Stimulated activated CD4-positive, alpha-beta T cell treated with anti-CD3 and anti-CD28 coated beads, Interleukin-1b, Interleukin-23, amount 100 ng/mL, for 48 hours (primary cell): ENCODE measurements at places on chromosomes 5 and 9.

GRCh38 chr9:13942695-13943094 lies 371.2 kb downstream of the NFIB start:
- DNase-seq: peak; percentile 37

- no peak for DNase-seq
Observed at GRCh38 chr5:143312822-143313221, 90.7 kb downstream of the NR3C1 start.

GRCh38 chr5:144368556-144368955 lies 197.9 kb downstream of the KCTD16 start:
- no peak for DNase-seq

- peak; percentile 50 for DNase-seq
Observed at GRCh38 chr5:172178301-172178987, 9.6 kb downstream of the STK10 start.

GRCh38 chr5:78495800-78496199 lies 135.4 kb downstream of the SCAMP1 start:
- DNase-seq: no peak

- DNase-seq: no peak
Observed at GRCh38 chr5:154176181-154176580, 14.4 kb upstream of the GALNT10 start.

GRCh38 chr5:81778642-81779041 lies 27.7 kb upstream of the SSBP2 start:
- DNase-seq: no peak

DNA sequence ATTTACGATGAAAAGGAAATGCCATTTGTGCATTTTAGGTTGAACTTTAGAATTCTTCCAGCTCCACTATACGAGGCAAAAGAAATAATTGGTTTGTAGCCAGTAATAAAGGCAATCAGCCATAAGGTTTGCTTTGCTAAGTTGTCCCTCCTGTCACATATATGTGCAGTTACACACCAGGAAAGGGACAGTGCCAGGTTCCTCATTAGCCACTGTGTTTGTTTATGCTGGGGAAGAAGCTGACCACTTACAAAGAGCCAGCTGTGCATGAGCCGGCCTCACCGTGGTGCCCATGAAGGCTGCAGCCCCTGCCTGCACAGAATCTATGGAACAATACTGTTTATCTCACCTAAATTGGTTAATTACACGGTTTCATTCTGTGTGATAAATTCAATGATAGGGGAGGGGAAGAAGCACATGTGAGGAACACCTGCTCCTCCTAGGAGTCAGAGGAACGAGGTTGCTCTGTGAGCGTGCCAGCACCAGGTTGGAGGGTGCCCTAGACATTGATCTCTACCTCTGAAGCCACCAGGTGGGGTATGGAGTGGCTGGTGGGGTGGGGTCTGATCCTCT lies 173.8 kb upstream of the DAP start:
- no peak for DNase-seq

DNA sequence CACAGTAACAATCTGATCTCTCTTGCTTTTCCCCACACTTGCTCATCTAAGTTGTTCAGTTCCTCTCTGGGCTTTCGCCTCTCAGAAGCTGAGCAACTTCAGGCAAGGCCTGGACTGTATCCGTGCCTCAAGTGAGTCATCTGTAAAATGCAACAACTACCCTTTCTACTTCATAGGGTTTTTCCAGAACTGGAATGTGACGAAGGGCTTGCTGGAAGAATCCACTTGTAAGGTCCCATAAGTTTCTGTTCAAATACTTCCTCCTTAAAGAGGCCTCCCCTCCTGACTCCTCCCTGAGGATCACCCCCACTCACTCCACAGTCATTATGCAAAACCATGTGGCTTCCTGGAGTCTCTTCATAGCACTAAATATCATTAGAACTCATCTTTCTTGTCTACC lies 17.5 kb upstream of the INSYN2B start:
- DNase-seq: no peak

GRCh38 chr5:123448017-123448617 lies 24.9 kb upstream of the CEP120 start:
- no peak for DNase-seq

GRCh38 chr9:8241201-8241600 lies 441.6 kb upstream of the DMAC1 start:
- DNase-seq: no peak

- no peak for DNase-seq
Observed at GRCh38 chr5:123709422-123709821, 197.4 kb downstream of the CSNK1G3 start.

DNA sequence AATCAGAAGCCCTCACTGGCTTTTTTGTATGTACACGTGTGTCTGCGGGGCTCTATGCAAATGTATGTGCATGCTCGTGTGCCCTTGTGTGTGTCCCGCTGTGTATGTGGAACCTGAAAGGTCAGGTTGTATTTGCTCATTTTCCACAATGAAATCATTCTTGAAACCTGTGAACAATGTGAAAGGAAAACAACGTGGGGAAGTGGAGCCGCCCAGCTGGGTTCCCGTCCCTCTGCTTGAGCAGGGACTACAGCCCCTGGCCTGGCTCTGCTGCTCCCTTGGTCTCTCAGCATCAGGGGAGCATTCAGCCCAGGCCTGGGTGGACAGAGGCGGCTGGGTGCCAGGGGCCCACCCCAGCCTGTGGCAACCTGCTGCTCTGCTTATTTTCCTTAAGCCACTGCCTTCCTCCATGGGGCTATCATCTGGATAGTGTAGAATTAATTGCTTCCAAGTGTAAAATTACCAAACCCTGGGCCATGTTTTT lies 3.0 kb downstream of the ECSCR start:
- peak; percentile 62 for DNase-seq

DNA sequence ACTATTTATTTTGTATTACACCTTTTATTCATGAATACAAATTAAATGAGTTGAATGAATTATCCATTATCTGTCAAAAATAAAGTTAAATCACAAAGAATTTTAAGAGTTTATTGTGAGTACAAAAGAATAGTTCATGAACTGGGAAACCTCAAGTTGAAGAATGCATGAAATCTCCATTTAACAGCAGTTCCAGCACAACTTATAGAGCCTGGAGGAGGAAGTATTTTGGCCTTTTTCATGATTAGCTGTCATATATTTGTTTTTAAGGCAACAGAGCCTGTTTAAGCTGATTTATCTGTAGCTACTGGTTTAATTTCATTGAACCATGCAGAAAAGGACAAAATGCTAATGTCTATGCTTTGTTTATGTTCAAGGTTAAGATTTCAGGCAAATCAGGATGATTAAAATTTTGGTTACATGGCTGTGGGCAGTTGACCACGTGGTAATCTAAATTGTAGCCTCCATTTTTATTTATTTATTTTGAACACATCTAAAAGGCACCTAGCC lies 12.2 kb downstream of the SPINK1 start:
- DNase-seq: no peak

GRCh38 chr5:128472036-128472435 lies 66.0 kb downstream of the FBN2 start:
- no peak for DNase-seq

GRCh38 chr9:81559709-81560108 lies 129.6 kb downstream of the TLE1 start:
- DNase-seq: no peak

DNA sequence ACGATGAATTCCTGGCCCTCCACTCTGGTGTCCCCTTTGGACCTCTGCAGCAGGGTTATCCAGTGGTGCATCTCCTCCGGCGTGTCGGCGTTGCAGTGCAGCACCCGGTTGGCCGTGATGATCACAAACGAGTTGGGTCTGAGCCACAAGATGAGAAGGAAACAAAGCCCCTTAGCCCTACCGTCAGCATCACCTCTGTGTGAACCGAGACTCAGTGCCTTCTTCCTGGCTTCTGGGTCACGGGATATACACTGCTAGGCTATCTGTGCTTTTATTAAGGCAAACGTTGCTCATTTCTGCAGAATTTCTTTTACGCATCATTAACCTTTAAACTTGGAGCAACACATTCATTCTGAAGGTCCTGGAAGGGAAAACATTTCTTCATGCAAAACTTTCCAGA lies 65.1 kb upstream of the RETREG1 start:
- DNase-seq: no peak

DNA sequence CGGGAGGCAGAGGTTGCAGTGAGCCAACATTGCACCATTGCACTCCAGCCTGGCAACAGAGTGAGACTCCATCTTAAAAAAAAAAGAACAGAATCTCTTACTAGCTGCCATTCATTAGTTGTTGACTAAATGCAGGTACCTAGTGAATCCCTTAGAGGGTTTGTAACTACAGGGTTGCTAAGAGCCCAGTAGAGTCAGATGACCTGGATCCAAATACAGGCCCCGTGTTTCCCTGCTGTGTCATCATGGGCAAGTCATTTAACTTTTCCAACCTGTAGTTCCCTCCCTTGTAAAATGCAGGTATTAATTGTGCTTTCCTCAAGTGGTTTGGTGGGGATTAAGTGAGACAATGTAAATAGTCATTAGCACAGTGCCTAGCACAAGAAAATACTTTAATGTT lies 32.8 kb downstream of the PLAC8L1 start:
- no peak for DNase-seq

DNA sequence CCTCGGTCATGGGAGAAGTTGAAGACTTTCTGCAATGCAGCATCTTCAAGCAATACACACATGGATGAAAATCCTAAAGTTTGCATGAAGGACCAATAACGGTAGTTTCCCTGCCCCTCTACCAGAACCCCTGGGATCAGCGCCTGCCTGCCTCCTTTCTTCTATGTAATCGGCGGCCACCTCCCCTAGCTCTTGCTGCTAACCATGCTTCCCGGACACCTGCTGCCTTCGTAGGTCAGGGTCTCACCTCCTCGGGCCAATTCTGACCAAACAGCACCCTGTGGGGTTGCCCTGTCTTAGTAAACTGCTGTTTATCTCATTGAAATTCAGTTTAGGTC lies 388 bp upstream of the MED10 start:
- DNase-seq: no peak

DNA sequence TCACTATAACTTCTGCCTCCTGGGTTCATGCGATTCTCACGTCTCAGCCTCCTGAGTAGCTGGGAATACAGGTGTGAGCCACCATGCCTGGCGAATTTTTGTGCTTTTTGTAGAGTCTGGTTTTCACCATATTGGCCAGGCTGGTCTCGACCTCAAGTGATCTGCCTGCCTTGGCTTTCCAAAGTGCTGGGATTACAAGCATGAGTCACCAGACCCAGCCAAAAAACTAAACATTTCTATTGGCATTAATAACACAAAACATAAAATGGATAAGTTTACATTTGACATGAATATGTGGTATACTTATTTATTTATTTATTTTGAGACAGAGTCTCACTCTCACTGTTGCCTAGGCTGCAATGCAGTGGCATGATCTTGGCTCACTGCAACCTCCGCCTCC lies 13.6 kb upstream of the REEP5 start:
- DNase-seq: no peak

DNA sequence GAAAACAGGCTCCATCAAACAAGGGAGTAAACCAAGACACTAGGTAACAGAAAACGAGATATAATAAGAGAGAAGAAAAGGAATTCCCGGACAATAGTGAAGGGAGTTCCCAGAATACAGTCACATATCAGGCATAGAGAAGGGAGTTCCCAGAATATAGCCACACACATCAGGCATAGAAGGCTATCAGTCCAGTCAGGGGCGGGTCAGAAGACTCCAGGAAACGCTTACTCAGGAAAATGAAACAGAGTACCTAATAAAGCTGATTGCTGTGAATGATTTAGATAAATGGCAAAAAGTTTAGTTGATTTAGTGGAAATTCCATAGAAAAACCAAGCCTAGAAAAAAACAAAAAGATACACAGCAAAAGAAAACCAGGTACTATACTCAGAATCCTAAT lies 4.9 kb downstream of the TOMM5 start:
- no peak for DNase-seq

DNA sequence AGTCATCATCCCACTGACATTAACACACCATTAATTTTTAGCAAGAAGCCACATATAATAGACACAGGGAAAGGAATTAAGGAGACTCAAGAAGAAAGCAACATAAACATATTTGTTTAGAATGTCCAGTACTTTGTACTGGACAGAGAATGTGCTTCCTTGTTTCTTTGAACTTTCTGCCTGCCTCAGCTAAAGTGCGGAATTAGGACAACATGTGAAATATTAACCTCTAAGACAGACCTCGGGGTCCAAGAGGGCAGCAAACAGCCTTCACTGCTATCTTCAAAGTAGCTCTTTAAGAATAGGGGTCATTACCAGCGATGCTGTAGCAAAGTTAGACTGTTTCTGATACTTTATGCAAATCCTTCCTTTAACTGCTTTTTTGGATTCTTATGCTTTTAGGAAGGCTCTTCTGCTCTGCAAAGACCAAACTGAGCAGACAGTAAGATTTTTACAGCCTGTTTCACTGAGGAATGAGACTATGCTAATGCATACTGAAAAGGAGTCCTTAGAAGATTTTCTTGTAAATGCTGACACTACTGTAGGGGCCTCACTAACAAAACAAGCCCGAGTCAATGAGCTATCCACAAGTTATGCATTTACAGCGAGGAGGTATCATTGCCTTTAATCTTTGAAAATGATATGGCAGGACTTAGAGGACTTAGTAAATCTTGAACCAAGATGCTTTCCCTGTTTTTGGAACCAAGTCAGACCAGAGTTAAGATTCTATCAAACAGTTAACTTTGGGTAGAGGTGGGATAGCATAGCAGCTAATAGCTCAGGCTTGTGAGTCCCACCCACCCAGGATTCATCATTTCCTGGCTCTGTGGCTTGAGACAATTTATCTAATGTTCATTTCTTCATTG lies 23.8 kb downstream of the DAB2 start:
- no peak for DNase-seq
